ENCODE measurements at places on chromosomes 12 and 14.

DNA sequence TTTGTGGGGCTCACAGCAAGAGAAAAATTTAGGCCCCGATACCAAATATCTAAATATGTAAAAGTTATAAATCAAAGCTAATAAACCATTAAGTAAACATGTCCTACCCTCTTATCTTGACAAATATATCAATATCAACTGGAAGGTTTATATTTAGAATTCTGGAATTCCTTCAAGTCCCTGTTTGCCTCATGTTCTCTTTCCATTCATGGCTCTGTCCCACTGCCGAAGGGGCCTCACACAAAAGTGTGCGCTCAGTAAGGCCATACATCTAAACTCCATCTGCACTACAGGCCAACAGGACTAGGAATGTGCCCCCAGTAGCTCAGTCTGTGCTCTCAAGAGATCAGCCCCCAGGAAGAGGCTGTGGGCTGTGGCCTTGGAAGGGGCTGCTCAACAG lies 10.6 kb upstream of the ATP5MC2 start:
- no peak for DNase-seq

DNA sequence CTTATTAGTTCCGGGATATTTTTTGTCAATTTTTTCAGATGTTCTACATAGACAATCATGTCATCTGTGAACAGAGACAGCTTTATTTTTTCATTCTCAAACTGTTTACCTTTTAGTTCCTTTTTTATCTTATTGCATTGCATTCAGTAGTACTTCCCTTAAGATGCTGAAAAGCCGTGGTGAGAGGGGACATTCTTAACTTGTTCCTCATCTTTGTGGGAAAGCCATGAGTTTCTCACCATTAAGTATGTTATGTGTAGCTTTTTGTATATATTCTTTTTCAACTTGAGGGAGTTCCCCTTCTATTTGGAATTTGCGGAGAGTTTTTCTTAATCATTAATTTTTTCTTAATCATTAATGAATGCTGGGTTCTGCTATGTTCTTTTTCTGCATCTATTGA lies 1727.1 kb upstream of the SEL1L start:
- no peak for DNase-seq

GRCh38 chr12:89247967-89248366 lies 104.3 kb downstream of the DUSP6 start:
- no peak for DNase-seq

GRCh38 chr12:76919383-76920171 lies 40.8 kb upstream of the CSRP2 start:
- no peak for DNase-seq

All from thoracic aorta (tissue), 2 donors.